ENCODE measurements at places on chromosomes 6 and 20. TPM values are rescaled to one million over a fixed set of nuclear protein-coding genes. Genes with fewer than 3 reads are reported as not detected.

TSPYL4 gene
- 17.5 TPM for total RNA-seq

MYH7B gene
- total RNA-seq = 0.13 TPM

SIGLEC1 gene
- not detected for total RNA-seq

KHDC1L gene
- 0.26 TPM for total RNA-seq

KCNK15 gene
- total RNA-seq = 6.8 TPM

BPIFB1 gene
- not detected for total RNA-seq

NOX3 gene
- total RNA-seq = not detected

DLL1 gene
- 1.0 TPM for total RNA-seq

RXRB gene
- 18.2 TPM for total RNA-seq

DOK5 gene
- total RNA-seq = 31.6 TPM

MYL9 gene
- 75.1 TPM for total RNA-seq

SNRNP48 gene
- 19.2 TPM for total RNA-seq

KCNK17 gene
- total RNA-seq = not detected

SLC17A1 gene
- total RNA-seq = not detected

HAO1 gene
- not detected for total RNA-seq

OPRM1 gene
- total RNA-seq = not detected

RNF182 gene
- total RNA-seq = 0.13 TPM

THBD gene
- 1.6 TPM for total RNA-seq

BPIFB2 gene
- not detected for total RNA-seq

MOXD1 gene
- 19.5 TPM for total RNA-seq

VSX1 gene
- not detected for total RNA-seq

TRIM10 gene
- not detected for total RNA-seq

TMEM244 gene
- not detected for total RNA-seq

KCNK16 gene
- not detected for total RNA-seq

TBC1D7 gene
- total RNA-seq = 21.5 TPM

HLA-DPA1 gene
- 7.6 TPM for total RNA-seq

PRL gene
- 0.11 TPM for total RNA-seq

SDCBP2 gene
- 1.7 TPM for total RNA-seq

SLC22A16 gene
- not detected for total RNA-seq

SPATS1 gene
- not detected for total RNA-seq

SLC16A10 gene
- 1.4 TPM for total RNA-seq

MDC1 gene
- total RNA-seq = 8.4 TPM

SYCP2 gene
- total RNA-seq = 2.7 TPM

RSPO4 gene
- not detected for total RNA-seq

KHDRBS2 gene
- total RNA-seq = not detected

PXMP4 gene
- total RNA-seq = 8.9 TPM

CD93 gene
- total RNA-seq = 0.54 TPM

PTGIS gene
- 42.8 TPM for total RNA-seq

RAB23 gene
- 201 TPM for total RNA-seq

IL22RA2 gene
- total RNA-seq = not detected

PRDM13 gene
- not detected for total RNA-seq

CDH26 gene
- total RNA-seq = 0.32 TPM

PHACTR1 gene
- 12.2 TPM for total RNA-seq

ADTRP gene
- 1.9 TPM for total RNA-seq

COL9A3 gene
- total RNA-seq = 1.0 TPM

PROKR2 gene
- total RNA-seq = not detected

CUTA gene
- 88.9 TPM for total RNA-seq

RNF39 gene
- not detected for total RNA-seq

RBBP8NL gene
- not detected for total RNA-seq

Measured in articular chondrocyte of knee joint (primary cell).